ENCODE measurements at places on chromosomes 3 and 15.

DNA sequence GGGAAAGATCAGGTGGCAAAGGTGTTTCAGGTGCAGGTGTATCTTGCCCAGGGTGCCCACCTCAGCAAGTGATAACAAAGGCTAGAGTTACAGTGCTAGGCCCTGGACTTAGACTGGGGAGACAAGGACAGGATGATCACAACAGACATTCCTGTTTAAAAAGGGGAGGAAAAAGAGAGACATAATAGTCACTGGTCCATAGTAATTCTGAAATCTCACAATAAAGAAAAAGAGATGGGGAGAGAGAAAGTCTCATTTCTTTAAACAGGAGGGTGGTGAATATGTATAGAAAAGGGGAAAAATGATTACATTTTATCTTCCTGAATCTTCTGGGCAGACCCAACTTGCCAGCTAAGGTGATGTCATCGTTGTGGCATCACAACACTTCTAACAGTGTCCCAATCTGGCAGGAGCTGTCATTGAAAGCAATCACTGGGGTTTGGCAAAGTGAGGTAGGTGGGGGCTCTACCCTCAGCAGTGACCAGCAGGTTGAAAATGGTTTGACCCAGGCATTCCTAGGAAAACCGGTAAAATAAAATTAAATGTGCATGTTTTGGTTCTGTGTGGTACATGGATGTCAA lies 99.5 kb downstream of the ZNF621 start:
- DNase-seq = no peak

DNA sequence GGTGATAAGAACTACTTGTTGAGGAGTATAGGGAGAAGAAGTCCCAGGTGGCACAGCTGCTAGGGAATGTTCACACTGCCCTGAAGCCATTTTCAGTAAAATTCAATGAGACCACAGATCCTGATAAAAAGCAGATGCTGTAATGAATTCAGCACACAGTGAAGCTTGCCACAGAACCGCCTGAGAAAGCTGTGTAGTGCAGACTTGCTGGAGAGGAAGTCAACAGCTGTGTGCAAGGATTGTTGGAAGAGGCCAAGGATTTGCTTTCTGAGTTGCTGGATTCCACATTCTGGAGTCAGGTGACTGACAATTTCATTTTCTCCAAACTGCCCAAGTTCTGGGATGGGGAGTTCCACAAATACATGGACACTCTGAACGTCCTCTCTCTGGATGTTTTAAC lies 70.9 kb downstream of the ANP32A start:
- no peak for DNase-seq

- DNase-seq = no peak
These were observed 424.8 kb upstream of the TGFBR2 start for GRCh38 chr3:30181581-30181980.

- DNase-seq = no peak
These were observed 250.3 kb upstream of the RASGRP1 start for GRCh38 chr15:38814891-38815290.

GRCh38 chr15:21262851-21263425 lies 177.4 kb downstream of the POTEB3 start:
- no peak for DNase-seq

DNA sequence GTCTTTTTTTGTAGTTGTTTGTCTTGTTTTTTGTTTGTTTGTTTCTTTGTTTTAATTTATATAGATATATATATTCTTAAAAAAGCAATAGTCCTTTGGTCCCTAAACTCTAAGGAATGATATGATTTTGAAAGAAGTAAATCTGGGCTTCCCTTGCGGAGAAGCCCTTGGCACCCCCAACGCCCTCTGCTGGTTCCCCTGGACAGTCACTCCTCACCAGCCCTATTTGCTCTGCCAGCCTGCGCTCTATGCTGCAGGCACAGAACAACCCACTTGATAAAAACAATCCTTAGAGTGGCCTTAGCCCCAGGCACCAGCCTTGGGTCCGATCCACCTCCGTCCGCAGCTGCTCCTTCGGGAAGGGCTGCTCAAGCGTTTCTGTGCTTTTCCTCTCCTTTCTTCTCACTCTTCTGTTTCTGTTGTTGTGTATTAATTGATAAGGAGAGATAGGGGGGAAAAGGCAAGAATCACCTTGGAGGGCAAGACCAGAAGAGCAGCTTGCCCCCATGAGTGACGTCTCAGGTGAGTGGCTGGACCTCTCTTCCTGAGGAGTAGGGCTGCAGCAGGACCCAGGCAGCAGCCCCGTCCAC lies 13.7 kb upstream of the PARP6 start:
- DNase-seq = peak; percentile 25

- no peak for DNase-seq
These were observed 24.2 kb downstream of the TMEM44 start for GRCh38 chr3:194608981-194609380.

GRCh38 chr15:52822475-52822874 lies 32.3 kb upstream of the ONECUT1 start:
- no peak for DNase-seq

DNA sequence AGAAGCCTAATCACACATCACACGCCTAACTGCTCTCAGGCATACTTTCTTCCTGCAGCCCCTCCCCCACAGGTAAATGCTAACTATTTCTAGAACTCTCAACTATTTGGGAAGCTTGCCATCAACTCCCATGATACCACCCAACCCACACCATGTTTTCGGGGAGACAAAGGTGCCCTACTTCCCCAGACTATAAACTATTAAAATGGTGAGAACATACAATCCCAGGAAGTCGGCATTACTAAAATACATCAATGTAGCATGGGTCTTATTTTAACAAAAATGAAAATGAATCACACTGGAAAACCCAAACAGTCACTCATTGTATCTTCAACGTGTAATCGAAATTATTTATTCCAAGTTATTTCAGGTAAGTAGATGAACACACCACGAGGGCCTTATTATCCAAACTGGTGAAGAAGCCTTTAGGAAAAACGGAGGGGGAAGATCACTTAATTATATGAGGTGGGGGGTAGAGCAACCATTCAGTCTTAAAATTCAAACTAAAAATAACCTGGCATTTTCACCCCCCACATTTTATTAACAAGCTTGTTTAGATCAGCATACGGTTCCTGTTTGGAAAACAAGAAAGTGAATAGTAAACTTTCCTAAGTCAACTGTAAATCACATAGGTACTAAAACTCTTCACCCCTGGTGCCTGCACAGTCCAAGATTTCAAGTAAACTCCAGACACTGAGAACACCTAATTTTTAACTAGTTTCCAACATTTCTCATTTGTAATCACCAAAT lies 1.9 kb downstream of the TBL1XR1 start:
- no peak for DNase-seq
